ENCODE measurements at places on chromosomes 1 and 21.

- DNase-seq = no peak
Measured at GRCh38 chr1:41525891-41526587, 41.6 kb upstream of the EDN2 start.

DNA sequence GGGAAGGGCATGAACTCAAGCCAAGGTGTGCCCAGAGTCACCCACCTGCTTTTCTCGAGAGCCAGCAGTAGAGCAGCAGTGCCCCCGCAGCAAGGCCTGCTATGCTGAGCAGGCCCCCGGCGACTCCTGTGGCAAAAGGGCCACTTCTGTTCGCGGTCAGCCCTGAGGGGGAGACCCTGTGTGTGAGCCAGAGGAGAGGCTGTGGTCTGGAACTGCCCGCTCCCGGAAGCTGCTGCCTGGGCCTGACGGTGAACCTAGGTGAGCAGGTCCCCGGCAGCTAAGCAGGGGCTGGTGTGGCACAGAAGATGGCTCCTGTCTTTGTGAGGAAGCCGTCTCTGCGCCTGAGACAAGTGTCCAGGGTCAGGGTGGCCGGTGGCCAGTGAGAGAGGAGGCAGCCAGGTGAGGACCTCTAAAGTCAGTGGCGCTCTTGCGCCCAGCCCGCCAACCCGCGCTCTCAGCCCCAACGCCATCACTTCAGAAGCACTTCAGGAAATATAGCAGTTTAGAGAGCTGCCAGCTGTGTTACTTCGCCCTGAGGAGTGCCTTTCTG lies 31.9 kb downstream of the FCRL5 start:
- no peak for DNase-seq

DNA sequence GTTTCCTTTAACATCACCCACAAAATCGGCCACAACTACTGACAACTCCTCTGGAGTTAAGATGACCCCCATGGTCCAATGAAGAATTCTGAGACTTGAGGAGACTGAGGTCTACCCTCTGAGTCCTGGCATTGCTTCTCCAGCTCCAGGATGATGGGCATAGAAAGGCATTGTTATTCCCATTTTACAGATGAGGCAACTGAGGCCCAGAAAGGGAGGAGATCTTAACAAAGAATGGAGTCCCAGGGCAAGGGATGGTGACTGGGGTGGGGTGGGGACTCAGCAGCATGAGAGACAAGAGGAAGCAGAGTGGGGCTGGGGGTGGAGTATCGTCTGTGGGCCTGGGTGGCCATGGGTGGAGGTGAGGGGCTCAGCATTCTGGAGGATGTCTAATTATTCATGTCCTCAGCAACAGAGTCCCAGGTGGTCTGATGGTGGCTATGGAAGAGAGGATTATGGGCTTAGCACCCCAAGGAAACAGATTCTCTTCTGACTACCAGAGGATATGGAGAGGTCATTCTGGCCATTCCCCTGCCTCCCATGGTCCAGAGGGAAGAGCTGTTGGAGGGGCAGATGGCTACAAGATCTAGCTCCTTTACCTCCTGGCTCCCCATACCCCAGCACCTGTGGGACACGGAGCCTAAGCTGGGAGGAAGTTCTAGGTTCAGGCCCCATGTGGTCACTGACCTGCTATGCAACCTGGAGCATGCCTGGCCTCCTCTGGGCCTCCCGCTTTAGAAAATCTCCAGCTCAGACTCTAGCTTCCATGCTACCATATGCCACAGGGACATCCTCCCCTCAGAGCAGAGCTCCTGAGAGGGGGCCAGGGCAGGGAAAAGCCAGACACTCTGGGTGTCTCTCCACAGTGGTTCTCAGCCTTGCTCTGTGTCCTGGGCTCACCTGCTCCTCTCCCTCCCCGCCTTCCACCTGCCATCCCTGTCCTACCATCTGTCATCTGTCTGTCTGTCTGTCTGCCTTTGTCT lies 37.4 kb upstream of the DMBX1 start:
- no peak for DNase-seq

GRCh38 chr1:208219098-208219658 lies 25.0 kb downstream of the PLXNA2 start:
- no peak for DNase-seq

GRCh38 chr1:112946683-112947082 lies 9.3 kb downstream of the SLC16A1 start:
- no peak for DNase-seq

GRCh38 chr1:175417316-175417715 lies 224.7 kb upstream of the KIAA0040 start:
- no peak for DNase-seq

- DNase-seq = no peak
Measured at GRCh38 chr1:41242342-41243078, 404 bp upstream of the SCMH1 start.

GRCh38 chr1:34406833-34407539 lies 230.3 kb downstream of the C1orf94 start:
- peak; percentile 1 for DNase-seq

DNA sequence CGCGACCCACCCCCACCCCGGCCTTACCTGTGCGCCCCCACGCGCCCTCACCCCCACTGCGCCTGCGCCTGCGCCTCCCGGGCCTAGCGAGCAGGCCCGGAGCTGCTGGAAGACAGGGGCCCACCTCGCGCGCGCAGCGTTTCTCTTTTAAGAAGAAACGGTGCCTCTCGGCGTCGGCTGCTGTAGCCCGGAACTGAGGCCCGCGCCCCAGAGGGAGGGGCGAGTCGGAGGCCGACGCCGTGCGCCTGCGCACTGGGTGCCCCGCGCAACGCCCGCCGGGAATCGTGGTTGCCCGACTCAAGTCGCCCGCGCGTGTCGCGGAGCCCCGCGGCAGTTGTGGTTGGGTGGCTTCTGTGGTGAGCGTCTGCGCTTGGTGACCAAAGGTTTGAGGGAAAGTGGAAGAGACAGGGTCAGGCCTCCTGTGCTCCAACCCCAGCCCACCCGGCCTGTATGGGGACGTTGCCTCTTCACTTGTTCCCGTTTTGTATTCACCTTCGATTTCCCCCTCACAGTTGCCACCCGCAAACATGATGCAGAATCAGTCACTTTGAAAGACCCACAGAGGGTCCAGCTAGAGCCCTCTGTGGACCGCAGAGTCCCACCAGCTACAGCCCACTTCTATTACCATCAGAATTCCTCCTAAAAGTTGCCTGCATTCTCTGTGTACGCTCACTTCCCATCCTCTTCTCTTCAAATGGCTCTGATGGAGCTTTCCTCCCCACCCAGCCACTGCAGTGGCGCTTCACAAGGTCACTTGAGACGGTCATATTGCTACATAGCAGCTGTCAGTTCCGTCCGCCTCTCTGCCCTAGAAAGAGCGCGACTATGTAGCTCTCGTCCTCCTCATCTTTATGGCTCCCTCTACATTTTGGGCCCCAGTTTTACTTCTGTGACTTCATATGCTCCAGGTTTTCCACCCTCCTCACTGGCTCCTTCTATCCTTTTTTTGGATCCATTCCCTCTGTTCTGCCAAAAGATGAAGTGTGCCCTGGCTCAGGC lies at the start of gene ZNF692:
TSS of gene ZNF692 (minus strand) at position 195 of the 999 bp plus-strand sequence. CDS start 776 bp downstream, outside the sequence.
- DNase-seq = peak; percentile 87

GRCh38 chr1:116288201-116288598 lies 84.8 kb upstream of the ATP1A1 start:
- no peak for DNase-seq

Measured in kidney glomerular epithelial cell (primary cell).